Effector memory CD8-positive, alpha-beta T cell (primary cell): ENCODE measurements at places on chromosomes 6 and 20.

DNA sequence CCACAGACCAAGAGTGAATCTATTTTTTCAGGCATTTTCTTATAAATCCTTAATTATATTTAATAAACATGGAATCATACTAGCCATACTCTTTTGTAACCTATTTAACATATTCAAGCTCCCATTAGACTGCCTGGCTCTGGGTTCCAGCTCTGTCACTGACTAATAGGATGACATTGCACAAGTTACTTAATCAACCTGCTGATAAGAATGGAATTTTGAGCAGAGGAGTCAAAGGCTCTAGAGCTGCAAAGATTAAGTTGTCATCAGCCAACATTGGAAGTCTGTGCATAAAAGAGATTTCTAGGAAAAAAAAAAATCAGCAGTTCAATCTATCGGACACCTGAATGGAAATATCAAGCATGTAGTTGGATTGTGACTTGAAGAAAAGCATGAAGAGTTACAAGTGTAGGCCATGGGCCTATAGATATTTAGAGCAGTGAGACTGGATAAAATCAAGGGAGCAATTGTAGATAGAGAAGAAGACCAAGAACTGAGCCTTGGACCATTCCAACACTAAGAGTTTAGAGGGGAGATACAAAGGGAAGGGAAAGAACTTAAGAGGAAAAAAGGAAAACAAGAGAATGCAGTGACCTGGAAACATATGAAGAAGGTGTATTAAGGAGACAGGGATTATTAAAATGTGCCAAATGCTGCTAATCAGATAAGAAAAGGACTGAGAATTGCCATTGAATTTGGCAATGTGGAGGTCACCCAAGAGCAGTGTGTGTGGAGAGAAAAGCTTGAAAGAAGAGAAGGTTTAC, 11.0 kb upstream of the HINT3 start:
- DNase-seq = no peak

DNA sequence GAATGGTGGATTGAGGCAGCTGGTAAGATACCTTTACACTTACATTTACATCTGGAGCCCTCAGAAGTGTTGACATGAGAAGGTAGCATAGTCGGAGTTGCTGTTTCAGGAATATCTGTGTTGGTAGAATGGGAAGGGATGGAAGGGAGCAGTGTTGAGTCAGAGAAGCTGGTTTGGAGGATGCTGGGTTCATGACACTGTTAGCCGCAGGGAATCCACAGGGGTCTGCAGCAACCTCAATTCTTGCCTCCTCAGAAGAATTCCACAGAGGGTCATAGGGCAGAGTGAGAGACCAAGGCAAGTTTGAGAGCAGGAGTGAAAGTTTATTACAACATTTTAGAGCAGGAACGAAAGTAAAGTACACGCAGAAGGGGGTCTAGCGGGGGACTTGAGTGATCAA, 536.8 kb downstream of the QKI start:
- no peak for DNase-seq

DNA sequence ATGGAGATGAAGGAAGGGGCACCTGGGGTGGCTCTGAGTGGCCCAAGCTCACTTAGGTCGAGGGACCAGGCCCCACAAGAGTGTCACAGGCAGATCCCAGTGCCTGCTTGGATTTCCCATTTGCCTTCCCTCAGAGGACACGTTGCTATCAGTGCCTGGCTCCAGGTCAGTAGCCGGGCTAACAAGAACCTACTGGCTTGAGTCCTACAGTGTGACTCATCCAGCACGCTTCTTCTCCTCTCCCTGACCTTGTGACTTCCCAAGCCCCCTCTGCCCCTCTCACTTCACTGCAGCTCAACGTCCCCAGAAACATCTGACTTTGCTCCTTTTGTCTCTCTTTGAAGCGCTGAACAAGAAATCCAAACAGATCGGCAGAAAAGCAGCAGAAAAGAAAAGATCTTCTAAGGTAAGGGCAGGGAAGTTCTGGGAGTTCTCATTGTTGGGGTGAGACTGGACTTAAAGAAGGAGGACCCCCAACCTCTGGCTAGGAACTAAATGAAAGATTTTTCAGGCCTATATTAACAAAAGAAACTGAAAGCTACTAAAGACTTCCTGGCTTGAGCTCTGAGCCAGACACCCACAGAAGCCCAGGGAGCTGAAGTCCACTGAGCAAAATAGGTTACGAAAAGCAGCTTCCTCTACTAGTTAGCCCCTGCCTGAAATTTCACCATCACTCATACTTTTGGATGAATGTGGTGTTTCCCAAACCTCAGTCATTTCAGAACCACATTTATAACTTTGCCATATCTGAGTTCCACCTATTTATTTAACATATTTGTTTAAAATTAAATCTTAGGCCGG, 21.5 kb downstream of the ASIP start:
- DNase-seq = no peak

DNA sequence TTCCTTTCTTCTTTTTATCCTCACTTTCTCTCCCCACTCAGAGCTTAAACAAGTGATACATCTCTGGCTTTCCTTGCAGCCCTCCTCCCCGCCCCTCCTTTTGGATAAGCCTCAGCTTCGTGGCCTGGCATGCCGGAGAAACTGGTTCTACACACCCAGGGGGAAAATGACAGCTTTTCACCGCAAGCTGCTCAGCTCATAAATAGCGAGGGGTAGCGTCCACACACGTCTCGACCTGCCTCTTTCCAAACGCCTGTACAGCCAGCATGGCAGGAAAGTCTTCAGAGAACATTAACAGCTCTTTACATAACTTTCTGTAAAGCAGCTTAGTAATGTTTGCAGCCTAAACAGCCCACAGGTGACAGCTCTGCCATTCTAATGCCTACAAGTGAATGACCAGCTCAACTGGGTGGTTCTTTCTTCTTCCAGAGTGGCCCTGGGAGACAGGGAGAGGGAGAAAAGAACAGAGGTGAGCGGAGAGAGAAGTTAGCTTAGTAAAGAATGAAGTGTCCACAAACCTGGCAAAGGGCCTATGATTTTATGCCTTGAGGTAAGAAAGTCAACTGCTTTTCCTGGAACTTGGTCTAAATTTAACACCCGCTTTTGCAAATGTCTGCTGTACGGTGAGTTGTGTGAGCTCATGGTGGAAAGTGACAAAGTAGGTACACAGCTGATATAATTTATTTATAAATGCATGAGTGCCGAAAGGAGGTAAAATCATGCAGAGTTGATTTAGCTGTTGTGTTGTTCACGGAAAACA, 251.5 kb downstream of the TFAP2A start:
- no peak for DNase-seq

- no peak for DNase-seq
These were observed 47.7 kb downstream of the COL19A1 start for GRCh38 chr6:69914015-69914485.

DNA sequence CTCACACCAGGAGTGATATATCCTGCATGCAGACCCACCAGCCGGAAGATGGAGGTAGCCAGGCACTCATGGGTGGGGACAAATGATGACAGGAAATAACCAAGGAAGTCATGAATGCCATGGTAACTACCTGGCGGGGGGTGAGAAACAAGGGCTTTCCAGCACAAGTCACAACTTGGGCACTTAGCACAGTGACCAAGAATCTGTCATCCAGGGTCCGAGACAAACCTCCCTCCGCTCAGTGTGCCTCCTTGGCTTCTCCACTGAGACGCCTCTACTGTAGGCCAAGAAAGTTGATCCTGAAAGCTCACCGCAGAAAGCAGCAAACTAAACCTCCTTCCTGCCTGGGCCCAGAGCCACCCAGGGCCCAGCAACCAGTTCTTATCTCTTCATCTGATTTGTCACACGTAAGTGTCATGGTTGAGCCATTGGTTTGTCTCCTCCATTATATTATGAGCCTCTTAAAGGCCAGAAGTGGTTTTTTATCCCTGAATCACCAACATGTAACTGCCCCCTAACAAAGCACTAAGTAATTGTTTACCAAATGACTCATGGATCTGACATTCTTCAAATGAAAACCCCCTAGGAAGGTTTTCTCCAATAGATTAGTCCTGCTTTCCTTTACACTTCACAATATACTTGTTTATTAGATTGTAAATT, 84.3 kb upstream of the TAB2 start:
- no peak for DNase-seq

DNA sequence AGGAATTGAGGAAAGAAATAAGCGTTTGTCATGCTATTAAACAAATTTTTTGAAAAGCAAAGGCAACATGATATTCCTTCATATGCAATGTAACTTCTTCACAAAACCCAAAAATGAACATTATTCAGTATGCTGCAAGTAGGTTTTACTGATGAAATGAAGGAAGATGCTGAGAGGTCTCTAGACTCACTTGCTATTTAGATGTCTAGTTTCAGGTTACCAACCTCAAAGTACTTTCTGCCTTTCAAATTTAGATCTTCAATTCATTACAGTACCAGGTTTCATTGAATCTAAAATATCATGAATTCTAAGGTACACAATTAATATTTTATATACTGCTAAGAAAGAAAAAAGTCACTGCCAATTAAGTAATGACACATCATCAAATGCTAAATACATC, 39.9 kb downstream of the MYO6 start:
- no peak for DNase-seq

GRCh38 chr6:68859233-68859632, 224.2 kb downstream of the ADGRB3 start:
- no peak for DNase-seq

DNA sequence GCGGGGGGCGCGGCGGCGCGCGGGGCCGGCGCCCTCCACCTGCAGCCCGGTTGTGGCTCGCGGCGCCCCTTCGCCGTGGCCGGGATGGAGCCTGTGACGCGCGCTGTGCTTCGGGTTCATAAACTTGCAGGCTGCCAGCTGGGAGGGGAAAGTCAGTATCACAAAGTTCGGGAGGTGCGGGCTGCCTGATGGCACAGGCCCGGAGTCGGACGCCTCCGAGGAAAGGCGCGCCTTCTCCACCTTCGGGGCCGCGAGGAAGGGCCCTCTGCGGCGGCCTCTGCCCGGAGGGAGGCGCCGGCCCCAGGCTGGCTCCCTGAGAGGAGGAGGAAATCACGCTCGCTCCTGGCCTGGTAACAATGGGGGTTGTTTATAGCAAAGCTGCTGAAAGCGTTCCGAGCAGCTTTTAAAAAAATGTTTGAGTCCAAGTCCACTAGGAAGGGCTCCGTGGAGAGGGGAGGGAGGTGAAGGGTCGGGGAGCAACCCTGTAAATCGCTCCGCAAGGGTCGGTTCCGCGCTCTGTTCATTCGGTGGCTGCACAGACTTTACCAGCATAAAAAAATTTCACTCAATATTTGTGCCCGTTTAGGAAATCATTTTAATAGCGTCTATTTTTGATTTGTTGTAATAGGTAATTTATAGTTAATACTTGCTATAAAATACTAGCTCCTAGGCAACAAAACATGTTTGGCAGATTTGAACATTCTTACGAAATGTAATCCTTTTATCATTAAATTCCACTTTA, 1.0 kb downstream of the AFDN start:
- peak; percentile 15 for DNase-seq

GRCh38 chr20:11172881-11173280, 499.1 kb upstream of the JAG1 start:
- DNase-seq = no peak

GRCh38 chr6:126266664-126267063, 73.3 kb upstream of the CENPW start:
- no peak for DNase-seq

- no peak for DNase-seq
These were observed 116.9 kb downstream of the TAF4 start for GRCh38 chr20:61948586-61949362.

- DNase-seq = no peak
These were observed 35.7 kb downstream of the TGM2 start for GRCh38 chr20:38129248-38129865.

GRCh38 chr6:130888246-130888645, 61.0 kb downstream of the SMLR1 start:
- no peak for DNase-seq
